KBM-7 (cell line): ENCODE measurements at places on chromosomes 4 and X.
A peak's percentile ranks its signal among the peaks of the same experiment; 100 is the strongest.

DNA sequence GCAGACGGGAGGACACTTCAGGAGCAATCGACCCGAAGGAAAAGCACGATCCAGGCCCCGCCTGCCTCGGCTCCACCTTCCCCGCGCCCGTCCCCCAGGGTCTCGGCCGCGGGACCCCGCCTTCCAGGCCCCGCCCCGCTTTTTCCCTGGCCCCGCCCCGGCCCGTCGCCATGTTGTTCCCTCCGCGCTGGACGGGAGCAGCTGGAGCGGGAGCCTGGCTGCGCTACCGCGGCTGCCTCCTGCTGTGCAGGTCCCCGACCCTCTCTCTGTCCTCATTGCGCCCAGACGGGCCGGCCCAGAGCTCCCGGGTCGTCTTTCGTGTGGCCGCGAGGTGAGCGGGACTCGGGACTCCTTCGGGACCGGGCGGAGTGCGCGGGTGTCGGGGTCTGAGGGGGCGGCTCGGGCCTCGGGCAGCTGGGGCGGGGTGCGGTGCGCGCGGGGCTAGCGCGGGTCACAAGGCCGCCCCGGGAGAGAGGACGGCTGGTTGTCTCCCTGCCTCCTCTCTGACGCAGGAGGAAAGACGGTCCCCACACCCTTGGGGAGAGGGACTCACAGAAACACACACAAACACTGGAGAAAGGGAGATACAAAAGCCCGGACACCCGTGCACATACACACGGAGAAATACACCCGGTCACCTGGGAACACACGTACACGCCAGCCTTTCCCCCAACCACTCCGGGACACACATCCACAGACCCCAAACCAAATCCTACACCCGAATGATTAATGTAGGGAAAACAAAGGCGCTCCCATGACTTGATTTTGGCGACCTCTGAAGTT, at the start of gene RAB9A:
TSS of gene RAB9A (plus strand) at position 171 of the 783 bp plus-strand sequence. CDS start 19,619 bp downstream, outside the sequence.
- peak; percentile 80 for DNase-seq

DNA sequence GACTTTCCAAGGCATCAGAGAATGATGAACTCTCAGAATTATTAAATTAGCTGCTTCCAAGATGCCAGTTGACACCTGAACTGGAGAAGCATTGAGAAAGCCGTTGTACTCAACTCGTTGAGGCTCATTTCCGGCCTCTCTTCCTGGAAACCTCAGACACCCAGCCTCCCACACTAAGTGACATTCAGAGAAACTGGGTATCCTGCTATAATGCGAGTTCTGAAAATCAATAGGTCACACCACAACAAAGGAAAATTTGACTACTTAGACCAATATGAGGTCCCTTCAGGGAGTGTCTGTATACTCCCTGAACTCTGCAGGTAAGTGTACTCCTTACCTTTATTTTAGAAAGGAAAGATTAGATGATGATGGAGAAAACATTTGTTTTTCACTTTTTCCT, 51.2 kb downstream of the ENPEP start:
- peak; percentile 10 for DNase-seq

DNA sequence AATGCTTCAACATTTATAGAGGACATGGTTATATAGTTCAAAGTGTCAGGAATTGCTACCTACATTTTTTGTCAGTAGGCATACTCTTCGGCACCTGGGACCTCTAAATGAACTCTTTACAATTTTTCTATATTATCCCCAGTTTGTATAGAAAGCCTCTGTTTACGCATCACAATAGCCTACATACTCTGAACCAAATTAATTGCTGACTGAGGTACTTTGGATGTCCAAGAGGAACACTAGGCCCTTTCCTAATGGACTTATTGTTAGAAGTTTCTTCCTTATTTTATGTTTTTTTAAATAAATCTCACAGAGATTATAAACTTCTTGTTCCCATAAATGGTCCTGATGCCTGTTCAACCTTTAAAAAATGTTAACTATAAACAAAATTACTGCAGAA, 8.4 kb upstream of the AFF2 start:
- DNase-seq, result no peak

DNA sequence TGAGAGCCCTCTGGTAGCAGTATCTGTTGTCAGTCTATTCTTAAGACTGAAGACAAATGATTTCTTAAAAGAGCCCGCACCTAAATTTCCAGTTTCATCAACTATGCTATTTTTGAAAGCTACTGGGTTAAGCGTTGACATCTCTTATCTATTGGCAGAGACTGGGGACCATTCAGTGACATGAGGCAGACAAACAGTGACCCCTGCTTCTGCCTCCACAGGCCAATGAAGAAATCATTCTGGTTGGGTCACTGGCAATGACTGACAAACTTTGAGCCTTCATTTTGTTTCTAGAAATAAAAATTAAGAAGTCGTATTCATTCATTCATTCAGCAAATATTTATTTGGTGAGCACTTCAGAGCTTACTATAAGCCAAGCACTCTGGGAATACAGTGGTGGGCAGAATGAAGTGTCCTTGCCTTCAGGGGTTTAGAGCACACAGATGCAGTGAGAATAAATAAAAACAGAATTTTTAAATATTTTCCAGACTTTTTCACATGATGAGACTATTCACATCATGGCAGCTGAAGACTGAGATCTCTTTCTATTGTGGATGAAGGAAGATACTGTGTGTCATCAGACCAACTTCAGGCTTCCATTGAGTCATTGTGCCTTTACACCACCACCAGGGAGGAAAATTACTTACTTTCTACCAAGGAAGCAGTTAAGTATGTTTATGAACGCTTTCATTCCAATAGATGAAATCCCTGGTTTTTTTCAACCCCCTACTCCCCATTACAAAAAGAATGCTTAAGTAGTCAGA, 36.0 kb downstream of the SORBS2 start:
- DNase-seq, result no peak

- DNase-seq, result peak; percentile 28
These were observed 306.2 kb downstream of the INPP4B start for GRCh38 chr4:142539796-142540482.

DNA sequence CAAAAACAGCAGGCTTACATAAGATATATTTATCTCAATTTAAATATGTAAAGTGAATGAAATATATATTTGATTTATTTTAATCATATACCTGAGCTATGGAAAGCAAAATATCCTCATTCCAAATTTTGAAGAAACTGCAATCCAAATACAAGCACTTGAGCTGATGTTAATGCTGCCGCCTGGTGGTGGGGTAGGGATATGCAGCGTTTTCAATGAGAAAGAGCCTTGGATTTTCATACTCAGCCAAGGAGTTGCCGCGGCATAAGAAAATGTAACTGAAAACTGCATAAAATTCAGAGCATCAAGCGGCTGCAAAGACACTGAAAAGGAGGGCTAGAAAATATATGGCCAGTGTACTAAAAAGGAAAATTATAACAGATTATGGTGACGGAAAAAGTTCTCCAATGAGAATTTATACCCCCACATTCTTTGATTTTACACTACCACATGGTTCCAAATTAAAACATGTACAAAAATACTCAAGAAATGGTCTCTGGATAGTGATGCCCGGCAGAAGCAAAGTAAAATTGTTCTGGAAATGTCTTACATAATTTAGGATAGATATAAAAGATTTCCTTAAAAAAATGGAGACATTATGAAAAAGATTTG, 660.3 kb upstream of the PITX2 start:
- DNase-seq, result peak; percentile 68

DNA sequence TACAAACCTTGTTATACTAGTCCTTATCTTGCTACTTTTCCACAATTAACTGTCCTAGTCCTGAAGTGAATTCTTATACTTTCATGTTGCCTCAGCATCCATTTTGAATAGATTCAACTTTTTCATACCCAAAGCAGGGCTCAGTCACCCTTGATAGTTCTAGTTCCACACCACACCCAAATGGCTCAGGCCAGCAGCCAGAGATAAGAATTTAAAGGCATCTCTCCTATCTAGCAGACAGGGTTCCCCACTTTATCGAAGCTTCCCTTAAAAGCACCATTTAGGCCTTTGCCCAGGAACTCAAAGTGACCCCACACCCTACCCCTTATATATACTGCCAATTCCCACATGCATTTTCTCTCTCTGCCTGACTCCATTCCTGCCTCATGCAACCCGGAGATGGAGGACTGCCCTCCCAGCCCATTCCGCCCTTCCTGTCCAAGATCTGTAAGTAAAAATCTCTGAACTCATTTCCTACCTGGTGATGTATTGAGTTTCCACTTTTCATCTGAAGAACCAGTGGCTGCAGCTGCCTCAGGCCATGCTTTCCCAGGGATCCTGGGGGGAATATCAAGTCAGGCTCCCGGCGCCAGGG, 63.7 kb upstream of the TXK start:
- DNase-seq, result no peak

DNA sequence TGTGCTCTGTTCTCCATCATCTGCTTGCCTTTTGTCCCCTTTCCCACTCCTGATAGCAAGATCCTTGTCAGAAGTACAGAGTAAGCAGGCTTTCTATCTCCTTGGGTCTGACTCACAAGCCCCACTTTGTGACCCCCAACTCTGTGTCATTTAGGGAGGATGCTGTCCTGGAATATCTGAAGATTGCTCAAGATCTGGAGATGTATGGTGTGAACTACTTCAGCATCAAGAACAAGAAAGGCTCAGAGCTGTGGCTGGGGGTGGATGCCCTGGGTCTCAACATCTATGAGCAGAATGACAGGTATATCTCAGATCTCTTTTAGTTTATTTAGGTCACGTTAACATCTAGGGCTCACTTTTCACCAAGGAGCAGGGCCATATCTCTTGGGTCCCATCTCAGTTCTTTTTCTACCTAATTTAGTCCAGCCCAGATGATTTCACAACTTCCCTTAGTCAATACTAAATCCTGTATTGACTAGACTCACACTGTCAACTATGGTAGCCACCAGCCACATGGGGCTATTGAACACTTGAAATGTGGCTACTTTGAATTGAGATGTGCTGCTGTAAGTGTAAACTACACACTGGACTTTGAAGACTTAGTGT, 64.3 kb downstream of the MSN start:
- no peak for DNase-seq

DNA sequence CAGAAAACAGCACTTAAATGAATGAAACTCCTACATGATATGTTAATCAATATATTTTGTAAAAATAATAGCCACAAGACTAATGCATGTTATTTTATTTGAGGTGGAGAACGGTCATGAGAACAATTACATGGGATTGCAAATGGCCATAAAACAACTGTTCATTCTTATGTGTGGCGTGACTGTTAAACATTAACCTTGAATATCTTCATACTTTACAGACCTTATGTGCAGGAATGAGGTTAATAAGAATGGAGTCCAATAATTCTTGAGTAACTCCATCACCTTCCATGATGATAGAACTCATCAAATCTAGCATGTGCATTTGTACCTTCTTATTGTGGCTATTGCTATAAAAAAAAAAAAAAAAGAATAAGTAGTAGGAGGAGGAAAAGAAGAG, 55.3 kb downstream of the PDS5A start:
- DNase-seq, result no peak

GRCh38 chrX:13763489-13763888, 28.9 kb downstream of the OFD1 start:
- DNase-seq, result no peak

DNA sequence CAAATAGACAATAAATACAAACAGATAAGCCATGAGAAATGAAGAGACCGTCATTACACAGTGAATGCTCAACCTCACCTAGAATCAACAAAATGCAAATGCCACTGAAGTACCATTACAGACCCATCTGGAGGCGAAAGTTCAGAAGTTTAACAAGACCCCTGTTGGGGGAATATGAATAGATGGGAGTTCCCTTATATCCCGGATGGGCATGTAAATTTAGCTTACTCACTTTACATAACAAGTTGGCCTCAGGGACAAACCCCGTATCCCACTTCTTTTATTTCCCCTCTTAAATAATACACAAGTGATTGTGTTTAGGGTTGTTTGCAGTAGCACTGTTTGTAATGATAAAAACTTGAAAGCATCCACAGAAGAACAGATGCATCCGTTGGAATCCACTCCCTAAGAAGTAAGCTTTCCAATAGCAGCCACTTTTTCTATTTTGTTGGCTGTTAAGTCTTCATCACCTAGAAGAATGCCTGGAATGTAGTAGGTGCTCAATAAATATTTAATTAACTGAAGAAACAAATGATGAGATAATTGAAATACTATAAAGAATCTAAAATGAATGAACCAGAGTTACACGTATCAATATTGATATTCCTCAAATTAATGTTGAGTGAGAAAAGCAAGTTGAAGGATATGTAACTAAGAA, 1076.3 kb upstream of the TENM3 start:
- DNase-seq, result no peak

- DNase-seq, result no peak
These were observed 58.0 kb downstream of the TAB3 start for GRCh38 chrX:30831082-30831481.

DNA sequence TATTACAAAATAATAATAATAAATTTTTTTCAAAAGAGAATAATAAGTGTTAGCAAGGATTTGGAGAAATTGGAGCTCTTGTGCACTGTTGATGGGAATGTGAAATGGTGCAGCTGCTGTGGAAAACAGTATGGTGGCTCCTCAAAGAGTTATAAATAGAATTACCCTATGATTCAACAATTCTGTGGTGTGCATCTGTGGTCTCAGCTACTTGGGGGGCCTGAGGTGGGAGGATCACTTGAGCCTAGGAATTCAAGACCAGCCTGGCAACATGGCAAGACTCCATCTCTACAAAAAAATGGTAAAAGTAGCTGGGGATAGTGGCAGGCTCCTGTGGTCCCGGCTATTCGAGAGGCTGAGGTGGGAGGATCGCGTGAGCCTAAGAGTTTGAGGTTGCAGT, 19.6 kb downstream of the MND1 start:
- no peak for DNase-seq

DNA sequence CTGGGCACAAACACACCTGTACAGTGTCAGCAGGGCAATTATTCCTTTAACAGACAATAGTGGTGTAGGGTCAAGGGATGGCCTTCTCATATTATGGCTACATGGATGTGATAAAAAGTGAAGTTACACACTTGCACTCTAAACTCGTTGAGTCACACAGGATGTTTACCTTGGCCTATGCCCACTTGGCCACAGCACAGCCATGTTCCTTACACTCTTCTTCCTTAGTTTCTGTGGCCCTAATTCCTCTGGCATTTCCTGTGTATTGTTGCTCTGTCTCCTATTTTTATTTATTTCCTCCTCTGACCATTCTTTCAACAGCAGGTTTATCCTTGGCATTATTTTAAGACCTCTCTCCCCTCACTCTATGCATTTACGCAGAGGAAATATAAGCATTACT, 86.8 kb upstream of the NPFFR2 start:
- no peak for DNase-seq

- peak; percentile 17 for DNase-seq
These were observed 173.7 kb upstream of the GALNTL6 start for GRCh38 chr4:171639540-171639939.

DNA sequence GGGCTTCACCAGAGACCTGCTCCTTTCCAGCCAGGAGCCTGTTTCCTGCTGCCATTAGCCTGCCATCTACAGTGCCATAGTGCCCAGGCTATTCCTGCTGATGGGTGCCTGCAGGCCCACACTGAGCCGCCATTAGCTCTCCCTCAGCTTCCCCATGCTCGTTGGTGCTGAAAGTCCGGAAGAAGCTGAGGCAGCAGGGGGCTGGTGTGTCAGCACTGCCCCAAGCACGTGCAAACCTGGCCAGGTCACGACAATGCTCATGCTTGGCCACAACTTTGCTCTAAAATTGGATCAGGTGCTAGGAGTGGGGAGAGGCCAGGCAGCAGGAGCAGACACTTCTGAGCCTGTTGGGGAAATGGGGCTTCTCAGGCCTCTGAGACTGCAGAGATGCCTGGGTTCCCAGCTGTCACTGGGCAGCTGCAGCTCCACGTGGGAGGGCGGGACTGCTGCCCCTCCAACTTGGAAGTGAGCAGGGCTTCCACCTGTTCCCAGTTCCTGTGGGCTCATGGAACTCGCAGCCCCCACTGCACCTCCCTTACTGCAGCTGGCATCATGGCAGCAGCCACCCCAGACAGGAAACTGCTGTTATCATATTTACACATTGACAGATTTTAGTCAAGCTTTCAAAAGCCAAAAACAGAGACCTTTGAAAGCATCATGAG, 913.9 kb downstream of the FSTL5 start:
- DNase-seq, result no peak
